ENCODE measurements at places on chromosomes 16 and 17. TPM values are rescaled to one million over a fixed set of nuclear protein-coding genes. Genes with fewer than 3 reads are reported as not detected.

The SP6 gene
- total RNA-seq = 4.7 TPM

The DPEP3 gene
- 0.18 TPM for total RNA-seq

The HELZ gene
- 68.9 TPM for total RNA-seq

The ADAM11 gene
- 0.41 TPM for total RNA-seq

The HSPB9 gene
- total RNA-seq = not detected

The PSMD11 gene
- 57.2 TPM for total RNA-seq

The TMIGD1 gene
- total RNA-seq = not detected

The C17orf100 gene
- 1.9 TPM for total RNA-seq

The WFIKKN2 gene
- total RNA-seq = 0.35 TPM

The LGALS9C gene
- total RNA-seq = 0.47 TPM

The NACA2 gene
- not detected for total RNA-seq

The LPO gene
- total RNA-seq = not detected

The RARA gene
- total RNA-seq = 82.6 TPM

The AGRP gene
- 8.5 TPM for total RNA-seq

The ZNF750 gene
- total RNA-seq = 4.7 TPM

DNA sequence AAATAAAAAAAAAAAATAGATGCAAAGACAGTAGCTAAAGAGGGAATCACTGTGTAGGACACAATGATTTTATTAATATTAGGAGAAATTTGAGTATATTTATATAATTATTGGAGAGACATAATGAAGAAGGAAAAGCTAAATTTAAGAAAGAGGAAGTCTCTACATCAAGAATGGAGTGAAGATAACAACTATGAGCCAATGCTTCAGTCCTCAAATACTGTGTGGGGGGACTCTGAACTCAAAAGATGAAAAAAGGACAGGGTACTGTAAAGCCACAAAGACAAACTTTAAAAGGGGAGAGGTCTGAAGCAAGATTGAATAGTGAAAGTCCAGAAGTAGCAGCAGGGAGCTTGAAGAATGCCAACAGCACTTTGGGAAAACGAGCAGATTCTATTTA is 44.7 kb downstream of the SKAP1 start:
- no peak overlapping the region for H3K4me3 ChIP-seq
- DNase-seq = no peak
- no peak overlapping the region for H3K27ac ChIP-seq
- H3K27me3 ChIP-seq = peaks cover 29% of the 10 kb centered on the region
- H3K4me1 ChIP-seq = no peaks in the 10 kb centered on the region

DNA sequence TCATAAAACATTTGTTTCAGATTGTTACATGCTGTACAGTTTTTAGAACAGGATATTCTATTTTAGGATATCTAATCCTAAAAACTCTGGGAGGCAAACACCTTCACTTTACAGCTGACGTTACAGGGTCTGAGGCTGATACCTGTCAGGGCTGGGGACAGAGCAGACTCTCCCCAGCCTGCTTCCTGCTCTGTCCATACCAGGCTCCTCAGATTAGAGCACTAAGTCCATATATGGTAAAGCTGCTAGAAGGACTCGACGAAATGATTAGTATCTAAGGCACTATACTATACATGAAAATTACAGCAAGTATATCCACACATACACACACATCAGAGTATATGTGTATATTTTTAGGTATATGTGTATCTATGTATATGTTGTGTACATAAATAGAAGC is 125.2 kb downstream of the ZFHX3 start:
- peaks cover 30% of the 10 kb centered on the region for H3K4me1 ChIP-seq
- H3K36me3 ChIP-seq = no peaks in the 10 kb centered on the region
- no peak for DNase-seq
- H3K4me3 ChIP-seq = no peak overlapping the region
- H3K27me3 ChIP-seq = no peaks in the 10 kb centered on the region

- no peaks in the 10 kb centered on the region for H3K27me3 ChIP-seq
- no peaks in the 10 kb centered on the region for H3K36me3 ChIP-seq
- H3K4me1 ChIP-seq = no peaks in the 10 kb centered on the region
- DNase-seq = no peak
- no peak overlapping the region for H3K4me3 ChIP-seq
These were observed 7.0 kb upstream of the MAF start for GRCh38 chr16:79607587-79607986.

DNA sequence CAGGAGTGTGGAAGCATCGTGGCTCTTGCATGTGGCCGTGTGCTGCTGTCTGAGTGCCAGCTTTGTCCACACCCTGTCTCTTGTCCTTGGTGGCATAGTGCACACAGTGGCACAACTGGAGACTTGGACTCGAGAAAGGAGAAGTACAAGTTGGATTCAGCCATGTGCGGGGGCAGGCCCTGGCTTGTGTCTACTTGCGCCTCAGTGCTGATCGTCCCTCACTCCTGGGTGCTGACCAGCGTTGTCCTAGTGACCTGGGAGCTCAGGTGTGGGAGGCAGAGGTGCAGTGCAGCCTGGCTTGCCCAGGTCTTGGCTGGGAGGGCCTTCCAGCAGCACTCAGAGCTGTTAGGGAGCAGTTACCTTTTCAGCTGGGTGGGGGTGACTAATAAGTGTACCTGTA is 20.6 kb downstream of the MPRIP start:
- H3K36me3 ChIP-seq = peaks cover 8% of the 10 kb centered on the region
- no peaks in the 10 kb centered on the region for H3K27me3 ChIP-seq
- DNase-seq = peak; percentile 78
- H3K4me1 ChIP-seq = peaks cover 61% of the 10 kb centered on the region
- H3K27ac ChIP-seq = peak overlapping the region; percentile 27
- H3K4me3 ChIP-seq = no peak overlapping the region

GRCh38 chr16:16143038-16143763 is 80.1 kb downstream of the ABCC6 start:
- peaks cover 70% of the 10 kb centered on the region for H3K36me3 ChIP-seq
- H3K4me1 ChIP-seq = no peaks in the 10 kb centered on the region
- H3K27ac ChIP-seq = no peak overlapping the region

GRCh38 chr17:4583782-4584100 is 588 bp upstream of the SMTNL2 start:
- no peak for DNase-seq
- peaks cover 8% of the 10 kb centered on the region for H3K4me1 ChIP-seq
- H3K27ac ChIP-seq = peak overlapping the region; percentile 44
- H3K27me3 ChIP-seq = peaks cover 46% of the 10 kb centered on the region

GRCh38 chr16:68492543-68493411 is 44.5 kb upstream of the SMPD3 start:
- H3K36me3 ChIP-seq = no peaks in the 10 kb centered on the region
- H3K4me3 ChIP-seq = no peak overlapping the region
- no peaks in the 10 kb centered on the region for H3K4me1 ChIP-seq
- no peaks in the 10 kb centered on the region for H3K27me3 ChIP-seq
- no peak for DNase-seq

GRCh38 chr16:47888142-47888541 is 267.7 kb downstream of the ABCC12 start:
- DNase-seq = no peak
- H3K36me3 ChIP-seq = no peaks in the 10 kb centered on the region
- H3K4me3 ChIP-seq = no peak overlapping the region
- H3K27ac ChIP-seq = no peak overlapping the region
- no peaks in the 10 kb centered on the region for H3K27me3 ChIP-seq
- H3K4me1 ChIP-seq = no peaks in the 10 kb centered on the region

- no peaks in the 10 kb centered on the region for H3K36me3 ChIP-seq
- no peak for DNase-seq
- H3K4me3 ChIP-seq = no peak overlapping the region
- no peak overlapping the region for H3K27ac ChIP-seq
- H3K27me3 ChIP-seq = peaks cover 9% of the 10 kb centered on the region
These were observed 7.8 kb upstream of the EFTUD2 start for GRCh38 chr17:44906763-44907728.

DNA sequence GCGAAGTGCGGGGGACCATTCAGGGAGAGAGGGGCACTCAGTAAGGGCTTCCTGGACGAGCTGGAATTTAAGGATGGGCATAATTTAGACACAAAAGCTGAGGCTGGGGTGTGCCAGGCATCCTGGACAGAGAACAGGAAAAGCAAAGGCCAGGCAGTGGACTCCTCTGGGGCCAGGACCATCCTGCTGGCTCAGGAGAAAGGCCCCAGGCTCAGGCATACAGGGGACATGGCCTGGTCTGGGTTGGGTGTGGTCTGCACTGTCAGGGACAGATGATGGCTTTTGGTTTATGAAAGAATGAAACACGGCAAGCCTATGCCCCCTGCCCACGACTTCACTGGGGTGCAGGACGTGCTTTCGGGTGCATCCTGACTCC is 48.9 kb upstream of the DOC2B start:
- no peak overlapping the region for H3K4me3 ChIP-seq
- no peaks in the 10 kb centered on the region for H3K36me3 ChIP-seq
- no peak overlapping the region for H3K27ac ChIP-seq
- H3K27me3 ChIP-seq = no peaks in the 10 kb centered on the region
- H3K4me1 ChIP-seq = peaks cover 7% of the 10 kb centered on the region
- DNase-seq = no peak

DNA sequence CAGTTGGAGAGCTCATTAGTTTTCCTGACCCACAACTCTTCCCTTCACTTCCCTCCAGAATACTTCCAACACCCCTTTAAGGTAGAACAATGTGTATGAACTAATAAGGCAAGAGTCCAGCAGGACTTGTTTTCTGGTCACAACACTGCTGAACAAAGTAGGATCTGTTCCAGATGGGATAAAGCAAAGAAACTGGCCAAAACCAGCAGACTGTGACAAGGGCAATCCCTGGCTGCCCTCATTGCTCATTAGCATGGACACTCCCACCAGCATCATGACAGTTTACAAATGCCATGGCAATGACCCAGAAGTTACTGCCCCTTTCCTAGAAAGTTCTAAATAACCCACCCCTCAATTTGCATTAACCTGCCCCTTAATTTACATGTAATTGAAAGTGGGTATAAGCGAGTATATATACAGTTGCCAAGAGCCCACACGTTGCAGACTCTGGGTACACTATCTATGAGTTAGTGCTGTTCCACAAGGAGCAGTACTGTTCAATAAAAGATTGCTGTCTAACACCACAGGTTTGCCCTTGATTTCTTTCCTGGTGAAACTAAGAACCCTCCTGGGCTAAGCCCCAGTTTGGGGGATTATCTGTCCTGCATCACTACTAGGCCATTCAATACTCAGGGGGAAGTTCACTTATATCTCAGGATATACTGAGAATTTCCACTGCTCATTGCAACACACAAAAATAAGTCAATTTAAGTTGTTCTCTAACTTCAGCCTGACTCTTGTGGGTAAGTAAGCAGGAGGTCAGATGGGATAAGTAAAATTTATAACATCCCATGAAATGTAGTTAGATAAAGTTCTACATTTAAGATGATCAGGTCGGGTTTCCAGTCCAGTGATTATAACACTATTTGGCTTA is 82.3 kb downstream of the SSH2 start:
- no peaks in the 10 kb centered on the region for H3K4me1 ChIP-seq
- H3K27me3 ChIP-seq = no peaks in the 10 kb centered on the region
- no peak overlapping the region for H3K4me3 ChIP-seq
- H3K27ac ChIP-seq = no peak overlapping the region
- H3K36me3 ChIP-seq = no peaks in the 10 kb centered on the region

DNA sequence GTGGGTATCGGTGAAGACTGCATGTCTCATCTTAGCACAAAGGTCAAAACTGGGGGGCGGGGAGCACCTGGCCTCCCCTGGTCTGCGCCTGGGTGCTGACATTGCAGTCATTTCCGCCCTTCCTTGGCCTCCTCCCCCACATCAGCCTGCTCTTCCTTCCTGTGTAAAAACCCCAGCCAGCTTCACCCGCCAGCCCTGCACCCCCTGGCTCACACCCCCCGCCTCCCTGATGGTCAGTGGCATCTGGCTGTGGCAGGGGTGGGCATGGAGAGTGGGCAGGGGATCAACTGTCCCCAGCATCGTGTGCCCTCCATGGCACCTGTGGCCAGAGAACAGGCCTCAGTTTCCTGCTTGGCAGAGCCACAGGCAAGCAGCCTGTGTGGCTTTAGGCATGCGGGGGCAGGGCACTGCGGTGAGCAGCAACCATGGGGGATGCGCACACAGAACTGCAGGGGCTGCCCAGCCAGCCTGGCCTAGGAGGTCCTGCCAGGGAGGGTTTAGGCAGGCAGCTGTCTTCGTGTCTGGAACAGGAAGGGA is 26.5 kb upstream of the LASP1NB start:
- peaks cover 86% of the 10 kb centered on the region for H3K36me3 ChIP-seq
- peaks cover 94% of the 10 kb centered on the region for H3K4me1 ChIP-seq

DNA sequence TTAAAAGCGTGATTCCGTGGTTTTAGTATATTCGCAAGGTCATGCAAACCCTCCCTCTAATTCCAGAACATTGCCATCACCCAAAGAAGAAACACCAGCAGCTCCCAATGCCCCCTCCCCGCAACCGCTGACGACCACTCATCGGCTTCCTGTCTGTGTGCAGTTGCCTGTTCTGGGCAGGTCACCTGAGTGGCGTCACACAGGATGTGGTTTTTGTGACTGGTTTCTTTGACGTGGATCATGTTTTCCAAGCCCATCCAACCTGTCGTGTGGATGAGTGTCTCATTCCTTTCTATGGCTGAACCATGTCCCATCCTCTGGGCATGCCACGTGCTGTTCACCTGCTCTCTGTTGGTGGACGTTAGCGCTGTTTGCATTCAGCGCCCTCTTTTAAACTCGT is 8.2 kb upstream of the ATP2C2 start:
- H3K4me1 ChIP-seq = peaks cover 5% of the 10 kb centered on the region
- DNase-seq = no peak
- H3K27me3 ChIP-seq = no peaks in the 10 kb centered on the region
- H3K27ac ChIP-seq = no peak overlapping the region
- H3K36me3 ChIP-seq = no peaks in the 10 kb centered on the region
- no peak overlapping the region for H3K4me3 ChIP-seq

GRCh38 chr17:40751065-40751464 is 4.1 kb downstream of the KRT25 start:
- H3K4me3 ChIP-seq = no peak overlapping the region
- no peaks in the 10 kb centered on the region for H3K36me3 ChIP-seq
- peaks cover 9% of the 10 kb centered on the region for H3K27me3 ChIP-seq
- no peak for DNase-seq
- H3K27ac ChIP-seq = no peak overlapping the region
- no peaks in the 10 kb centered on the region for H3K4me1 ChIP-seq

- no peak for DNase-seq
- no peaks in the 10 kb centered on the region for H3K4me1 ChIP-seq
- H3K27ac ChIP-seq = no peak overlapping the region
- no peaks in the 10 kb centered on the region for H3K36me3 ChIP-seq
- no peaks in the 10 kb centered on the region for H3K27me3 ChIP-seq
These were observed 468.7 kb upstream of the C16orf82 start for GRCh38 chr16:26598061-26598460.

DNA sequence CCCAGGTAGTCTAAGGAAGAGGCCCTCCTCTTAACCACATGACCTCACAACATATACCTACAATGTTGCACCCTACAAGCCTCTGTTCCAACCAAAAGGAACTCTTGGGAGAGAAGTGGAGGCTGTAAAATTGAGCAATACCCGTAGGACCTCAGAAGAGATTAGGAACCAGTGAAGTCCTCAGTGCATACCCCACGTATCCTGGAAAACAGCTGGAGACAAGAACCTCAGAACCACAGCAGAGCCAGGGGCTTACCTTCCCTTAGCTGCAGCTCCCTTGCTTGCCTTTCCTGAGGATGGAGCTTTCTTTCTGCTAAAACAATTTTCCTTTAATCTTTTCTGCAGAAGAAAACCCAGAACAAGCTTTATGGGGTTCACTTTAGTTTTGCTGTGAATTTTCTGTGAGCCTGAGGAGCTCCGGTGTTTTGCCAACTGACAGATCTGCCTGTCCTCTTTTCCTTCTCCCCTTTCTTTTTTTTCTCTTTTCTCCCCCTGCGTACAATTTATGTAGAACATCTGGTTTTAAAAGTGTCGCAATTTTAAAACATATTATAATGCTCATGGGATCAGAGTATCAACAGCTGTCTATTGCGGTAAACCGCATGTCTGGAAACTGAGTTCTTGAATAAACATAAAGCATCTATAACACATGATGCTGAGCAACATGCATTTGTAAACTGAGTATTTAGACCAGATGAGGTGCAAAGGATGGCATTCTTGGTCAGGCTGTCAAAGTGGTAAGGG is 226.4 kb upstream of the MAF start:
- H3K27me3 ChIP-seq = no peaks in the 10 kb centered on the region
- no peak for DNase-seq
- no peak overlapping the region for H3K4me3 ChIP-seq
- H3K36me3 ChIP-seq = no peaks in the 10 kb centered on the region
- no peaks in the 10 kb centered on the region for H3K4me1 ChIP-seq
